ENCODE measurements at places on chromosomes 4 and X.

DNA sequence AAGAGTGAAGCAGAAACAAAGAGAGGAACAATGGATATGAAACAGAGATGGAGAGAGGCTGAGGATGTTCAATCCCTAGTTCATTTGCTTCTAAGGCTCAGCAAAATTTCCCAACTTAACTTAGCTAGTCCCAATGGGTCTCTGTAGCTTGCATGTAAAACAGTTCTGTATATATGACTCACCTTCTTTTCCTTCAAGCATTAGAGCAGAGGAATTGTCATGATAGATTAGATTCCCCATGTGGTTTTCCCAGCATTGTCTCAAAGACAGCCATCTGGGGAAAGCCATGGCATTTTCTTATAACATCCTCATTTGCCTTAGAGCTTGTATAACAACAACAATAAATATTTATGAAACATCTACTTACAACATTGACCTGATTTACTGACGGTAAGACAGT lies 93.9 kb upstream of the GATB start:
- DNase-seq = no peak

DNA sequence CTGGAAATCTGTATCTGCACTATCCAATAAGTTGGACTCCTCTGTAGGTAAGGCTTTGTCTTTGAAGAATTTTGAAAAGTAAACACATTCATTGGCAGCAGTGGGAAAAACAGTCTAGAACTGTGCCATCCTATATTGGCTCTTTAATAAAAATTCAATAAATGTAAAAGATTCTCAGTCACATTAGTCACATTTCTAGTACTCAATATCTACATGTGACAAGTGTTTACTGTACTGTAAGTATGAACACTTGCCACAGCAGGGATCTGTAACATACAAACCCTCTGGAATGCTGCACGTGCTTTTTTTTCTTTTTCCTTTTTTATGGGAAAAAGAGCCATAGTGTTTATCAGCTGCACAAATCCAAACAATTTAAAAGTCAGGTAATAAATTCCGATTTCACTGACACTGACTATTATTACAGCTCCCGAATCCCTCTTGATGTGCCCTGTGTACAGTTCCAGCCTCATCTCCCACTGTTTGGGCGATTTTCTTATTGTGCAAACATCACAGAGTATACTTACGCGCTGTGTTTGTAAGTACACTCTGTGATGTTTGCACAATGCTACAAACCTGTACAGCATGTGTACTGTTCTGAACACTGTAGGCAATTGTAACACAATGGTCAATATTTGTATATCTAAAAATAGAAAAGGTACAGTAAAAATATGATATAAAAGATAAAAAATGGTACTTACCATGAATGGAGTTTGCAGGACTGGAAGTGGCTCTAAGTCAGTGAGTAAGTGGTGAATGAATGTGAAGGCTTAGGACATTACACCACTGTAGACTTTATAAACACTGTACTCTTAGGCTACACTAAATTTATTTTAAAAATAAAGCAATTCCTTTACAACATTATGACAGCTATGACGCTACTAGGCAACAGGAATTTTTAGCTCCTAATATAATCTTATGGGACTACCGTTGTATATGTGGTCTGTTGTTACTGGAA lies 8.7 kb downstream of the PYURF start:
- no peak for DNase-seq

GRCh38 chr4:39037491-39037825 lies 5.2 kb upstream of the TMEM156 start:
- no peak for DNase-seq

DNA sequence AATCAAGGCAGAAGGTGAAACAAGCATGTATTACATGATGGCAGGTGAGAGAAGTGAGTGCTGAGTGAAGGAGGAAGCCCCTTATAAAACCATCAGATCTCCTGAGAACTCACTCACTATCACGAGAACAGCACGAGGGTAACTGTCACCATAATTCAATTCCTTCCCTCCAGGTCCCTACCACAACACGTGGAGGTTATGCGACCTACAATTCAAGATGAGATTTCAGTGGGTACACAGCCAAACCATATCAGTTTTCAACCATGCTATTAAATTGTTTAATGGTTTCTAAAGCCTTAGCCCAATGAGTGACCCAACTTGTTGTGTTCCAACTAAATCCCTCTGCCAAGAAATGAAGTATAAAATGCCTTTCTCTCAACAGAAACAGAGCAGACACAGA lies 519.8 kb downstream of the GBA3 start:
- DNase-seq = no peak

DNA sequence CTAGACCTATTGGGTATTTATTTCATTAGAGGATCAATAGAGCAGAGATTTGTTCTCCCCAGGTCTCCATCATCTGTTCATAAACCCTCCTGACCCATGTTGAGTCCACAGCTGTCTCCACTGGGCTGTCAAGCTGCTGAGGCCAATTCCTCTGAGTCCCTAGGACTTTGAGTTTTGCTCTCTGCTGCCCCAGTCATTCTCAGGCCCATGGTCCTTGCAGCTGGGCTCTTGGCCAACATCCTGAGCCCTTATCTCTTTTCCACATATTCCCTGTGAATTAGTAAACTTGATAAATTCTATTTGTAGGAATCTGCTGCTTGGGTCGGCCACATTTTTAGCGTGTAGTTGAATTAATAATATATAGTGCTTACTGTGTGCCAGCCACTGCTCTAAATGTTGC lies 41.9 kb downstream of the FHL1 start:
- DNase-seq = no peak

GRCh38 chrX:38796946-38797345 lies 4.3 kb upstream of the MID1IP1 start:
- DNase-seq = no peak

- no peak for DNase-seq
These were observed 73.5 kb upstream of the FHDC1 start for GRCh38 chr4:152862608-152863007.

GRCh38 chr4:33067221-33067620 lies 2347.1 kb downstream of the PCDH7 start:
- DNase-seq = no peak

DNA sequence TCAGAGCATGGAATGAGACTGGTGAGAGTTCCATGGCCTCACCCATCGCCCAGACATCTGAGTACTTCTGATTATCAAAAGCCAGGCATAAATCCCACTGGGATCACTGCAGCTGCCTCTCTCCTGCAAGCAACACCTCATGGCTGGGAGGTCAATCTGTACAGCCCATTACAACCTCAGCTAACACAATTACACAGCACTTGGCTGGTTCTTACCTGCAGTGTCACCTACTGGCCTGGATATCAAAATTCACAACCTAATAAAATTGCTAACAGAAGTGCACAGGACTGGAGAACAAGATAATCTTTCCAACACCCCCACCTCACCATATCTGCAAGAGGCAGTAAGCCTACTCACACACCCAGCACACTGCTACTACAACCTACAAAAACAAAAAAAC lies 341.7 kb upstream of the NDST3 start:
- no peak for DNase-seq

GRCh38 chr4:184762100-184762499 lies 28.2 kb upstream of the CENPU start:
- no peak for DNase-seq

GRCh38 chrX:38271154-38271716 lies 50.6 kb upstream of the SRPX start:
- DNase-seq = no peak

DNA sequence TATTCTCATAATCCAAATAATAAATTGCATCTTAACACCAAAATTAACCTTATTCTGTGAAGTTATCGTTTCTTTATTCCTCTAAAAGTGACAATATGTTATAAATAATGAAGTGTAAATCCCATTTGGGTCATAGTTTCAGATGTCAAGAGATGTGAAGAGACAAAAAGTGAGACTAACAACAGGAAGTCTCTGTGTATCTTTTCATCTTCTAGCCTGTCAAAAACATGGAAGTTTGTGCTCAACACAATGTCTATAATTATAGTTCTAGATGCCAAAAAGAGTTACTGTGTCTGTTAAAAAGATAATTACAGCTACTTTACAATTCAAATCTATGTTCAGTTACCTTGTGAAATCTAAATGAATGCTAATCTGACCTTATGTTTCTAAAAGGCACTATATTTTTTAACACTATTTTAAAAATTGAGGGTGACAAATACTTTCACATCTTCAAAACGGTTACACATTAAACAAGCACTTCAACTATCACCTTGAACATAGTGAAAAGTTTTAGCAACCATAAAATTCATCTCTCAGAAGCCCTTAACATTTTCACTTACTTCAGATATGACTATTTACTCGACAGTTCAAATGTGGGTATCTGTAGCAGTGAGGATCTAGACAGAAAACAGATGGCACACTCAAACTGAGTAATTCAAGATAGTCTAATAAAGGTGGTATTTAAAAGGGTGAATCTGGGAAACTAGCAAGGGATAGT lies 509.8 kb downstream of the ARAP2 start:
- no peak for DNase-seq

DNA sequence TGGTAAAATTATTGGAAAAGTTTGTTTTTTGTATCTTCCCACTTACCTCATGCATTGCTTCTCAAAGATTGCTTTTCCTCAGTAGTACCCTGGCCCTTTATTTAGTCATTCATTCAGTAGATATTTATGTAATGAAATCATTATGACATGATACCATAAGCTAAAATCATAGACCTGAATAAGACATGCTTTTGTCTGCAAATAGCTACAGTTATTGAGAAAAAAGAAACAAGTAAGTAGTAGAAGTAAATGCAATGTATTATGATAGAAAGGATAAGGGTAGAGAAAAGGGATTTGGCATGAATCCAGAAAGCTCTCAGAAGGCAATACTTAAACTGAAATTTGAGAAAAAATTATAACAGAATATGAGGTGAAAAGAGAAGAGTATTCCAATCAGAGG lies 352.5 kb downstream of the GPM6A start:
- peak; percentile 14 for DNase-seq

- DNase-seq = peak; percentile 91
These were observed 139.7 kb downstream of the PACRGL start for GRCh38 chr4:20839957-20840356.

DNA sequence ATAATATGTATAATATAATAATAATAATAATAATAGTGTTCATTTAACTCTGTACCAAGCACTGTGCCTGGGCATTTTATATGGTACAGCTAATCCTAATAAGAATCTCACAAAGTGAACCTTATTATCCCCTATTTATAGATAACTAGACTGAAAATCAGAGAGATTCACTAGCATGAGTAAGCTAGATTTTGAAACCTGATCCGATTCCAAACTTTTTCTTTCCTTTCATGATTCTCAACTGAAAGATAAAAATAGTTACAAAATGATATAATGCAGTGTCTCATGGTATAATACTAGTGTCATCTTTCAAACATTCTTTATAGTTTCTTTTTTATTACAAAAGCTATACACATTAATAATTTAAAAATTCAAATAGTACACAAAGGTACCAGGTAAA lies 55.9 kb upstream of the RNF128 start:
- no peak for DNase-seq

DNA sequence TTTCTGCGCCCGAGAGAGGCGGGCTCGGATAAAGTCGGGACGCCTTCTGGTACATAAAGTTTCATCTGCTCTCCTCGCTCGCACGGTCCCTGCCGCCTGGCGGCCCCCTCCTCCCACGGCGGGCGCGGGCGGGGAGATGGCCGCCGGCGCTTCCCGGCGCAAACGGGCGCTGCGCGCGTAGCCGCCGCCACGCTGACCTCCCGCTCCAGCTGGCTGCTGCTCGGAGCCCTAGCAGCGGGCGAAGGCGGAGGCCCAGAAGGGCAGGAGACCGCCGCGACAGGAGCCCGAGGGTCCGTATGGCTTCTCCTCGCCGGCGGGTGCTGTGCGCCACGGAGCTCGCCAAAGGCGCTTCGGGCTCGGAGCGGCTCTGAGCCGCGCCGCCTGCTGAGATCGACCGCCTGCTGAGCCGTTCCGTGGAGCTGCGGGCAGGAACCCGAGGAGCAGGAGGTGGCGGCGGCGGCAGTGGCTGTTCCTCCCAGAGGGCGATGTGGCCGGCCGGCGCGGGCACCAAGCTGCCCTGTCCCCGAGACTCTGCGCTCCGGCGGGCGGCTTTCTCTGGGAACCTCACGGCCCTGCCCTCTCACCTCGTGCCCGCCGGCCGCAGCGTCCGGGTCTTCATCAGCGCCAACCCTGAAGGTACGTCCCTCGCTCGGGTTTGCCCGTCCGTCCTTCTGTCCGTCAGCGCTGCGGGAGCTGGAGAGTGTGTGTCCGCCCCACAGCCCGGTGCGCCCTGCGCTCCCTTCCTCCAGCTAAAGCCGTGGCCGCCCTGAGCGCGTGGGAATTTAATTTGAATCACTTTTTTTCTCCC lies at the start of gene NWD2:
Gene NWD2 (plus strand): TSS at position 161 of the 808 bp plus-strand sequence. CDS start 325 bp downstream, at position 486.
- DNase-seq = no peak

DNA sequence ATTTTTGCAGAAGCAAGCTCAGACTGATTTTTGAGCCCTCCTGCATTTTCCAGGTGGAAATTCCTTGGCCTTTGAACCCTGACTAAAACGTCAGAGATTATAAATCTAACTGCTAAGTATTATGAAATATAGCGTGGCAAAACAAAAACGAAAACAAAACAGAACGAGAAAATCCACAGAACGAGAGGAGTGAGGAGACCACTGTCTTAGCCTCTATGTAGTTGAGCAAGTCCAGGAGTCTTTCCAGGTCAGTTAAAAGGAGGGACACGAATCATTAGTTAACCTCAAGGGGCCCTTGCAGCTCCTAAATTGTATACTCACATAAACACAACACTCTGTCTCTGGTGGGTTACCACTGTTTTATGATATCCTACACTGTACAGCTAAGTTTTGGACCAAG lies 80.2 kb downstream of the SYNPO2 start:
- no peak for DNase-seq

- no peak for DNase-seq
These were observed 7.3 kb upstream of the OPN1LW start for GRCh38 chrX:154136627-154137161.

DNA sequence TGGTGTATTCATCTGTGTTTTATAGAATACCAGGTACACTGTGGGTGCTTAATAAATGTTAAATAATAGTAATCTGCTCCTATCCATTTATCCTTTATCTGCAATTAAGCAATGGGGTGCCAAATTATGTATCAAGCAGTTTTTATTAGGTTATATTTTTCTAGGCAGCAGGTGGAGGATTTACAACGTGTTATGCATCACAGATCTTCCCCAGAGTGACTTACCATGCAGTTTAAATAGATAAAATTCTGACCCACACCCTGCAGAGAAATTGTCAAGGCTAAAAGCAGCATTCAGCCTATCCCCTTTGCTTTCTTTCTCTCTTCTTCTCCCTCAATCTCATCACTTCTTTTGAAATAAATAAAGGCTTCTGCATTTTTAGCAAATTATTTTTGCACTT lies 306.4 kb downstream of the CXXC4 start:
- DNase-seq = no peak

- DNase-seq = no peak
These were observed 49.2 kb downstream of the CCKAR start for GRCh38 chr4:26441102-26441501.

- DNase-seq = no peak
These were observed 25.9 kb upstream of the LNX1 start for GRCh38 chr4:53617101-53617680.

Measured in non-pigmented ciliary epithelial cell (primary cell).